ENCODE measurements at places on chromosomes 2 and 18. TPM values are rescaled to one million over a fixed set of nuclear protein-coding genes. Genes with fewer than 3 reads are reported as not detected.

The ARHGAP25 gene
- 63.3 TPM for polyA plus RNA-seq

The RNU2-63P gene
- polyA plus RNA-seq = not detected

The RSAD2 gene
- 15.0 TPM for polyA plus RNA-seq

The GATA6 gene
- not detected for polyA plus RNA-seq

The RAD51AP2 gene
- not detected for polyA plus RNA-seq

The TMEM37 gene
- 4.2 TPM for polyA plus RNA-seq

The MPP4 gene
- not detected for polyA plus RNA-seq

The ELOA2 gene
- not detected for polyA plus RNA-seq

DNA sequence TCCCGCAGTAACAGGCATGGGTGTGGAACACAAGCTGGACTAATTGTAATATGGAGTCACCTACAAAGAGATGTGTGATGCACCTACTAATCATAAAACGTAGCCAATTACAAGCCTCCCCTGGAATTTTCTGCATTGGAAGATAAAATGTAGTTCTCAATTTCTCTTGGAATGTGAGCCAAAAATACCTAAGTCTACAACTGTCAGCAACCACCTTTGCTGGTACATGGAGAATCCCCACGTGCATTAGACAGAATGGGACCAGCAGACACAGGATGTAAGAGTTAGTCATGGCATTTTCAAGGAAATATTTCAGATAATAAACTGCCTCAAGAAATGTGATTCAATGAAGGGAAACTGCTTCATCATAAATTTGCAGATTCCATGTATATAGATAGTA lies 85.6 kb upstream of the DCC start:
- no peak overlapping the region for H3K27ac ChIP-seq
- H3K36me3 ChIP-seq = no peaks in the 10 kb centered on the region
- no peaks in the 10 kb centered on the region for H3K27me3 ChIP-seq

DNA sequence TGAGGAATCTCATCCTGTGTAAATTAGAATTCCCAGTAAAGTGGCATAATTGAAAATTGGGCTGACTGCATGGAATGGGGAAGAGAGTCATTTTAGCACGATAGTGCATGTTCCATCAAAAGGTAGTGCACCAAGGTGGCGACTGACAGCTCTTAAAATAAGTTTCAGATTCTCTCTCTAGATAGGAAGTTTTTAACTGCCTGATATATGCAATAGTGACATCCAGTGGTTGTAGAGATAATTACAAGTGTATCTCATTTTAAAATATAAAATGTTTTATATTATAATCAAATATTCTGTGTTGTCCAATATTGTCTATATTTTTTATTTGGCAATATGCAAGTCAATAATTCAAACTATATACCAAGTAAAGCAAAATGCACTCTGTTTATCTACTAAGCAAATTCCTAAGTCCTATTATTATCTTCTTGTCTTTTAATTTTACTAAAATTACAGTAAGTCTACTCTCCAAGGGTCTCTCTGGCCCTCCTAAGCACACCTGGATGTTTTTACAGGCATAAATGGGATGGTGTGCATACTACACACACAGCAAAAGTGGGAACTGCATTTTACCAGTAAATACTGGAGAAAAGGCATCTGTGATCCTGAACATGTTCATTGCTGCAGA lies 397.7 kb upstream of the HNRNPA3 start:
- no peaks in the 10 kb centered on the region for H3K27me3 ChIP-seq
- H3K4me3 ChIP-seq = no peak overlapping the region
- H3K27ac ChIP-seq = no peak overlapping the region
- peak; percentile 47 for DNase-seq
- H3K4me1 ChIP-seq = peaks cover 7% of the 10 kb centered on the region

GRCh38 chr2:223161873-223162458 lies 110.0 kb downstream of the KCNE4 start:
- H3K4me1 ChIP-seq = no peaks in the 10 kb centered on the region
- H3K36me3 ChIP-seq = no peaks in the 10 kb centered on the region
- no peak overlapping the region for H3K4me3 ChIP-seq
- H3K27me3 ChIP-seq = no peaks in the 10 kb centered on the region
- no peak for DNase-seq

DNA sequence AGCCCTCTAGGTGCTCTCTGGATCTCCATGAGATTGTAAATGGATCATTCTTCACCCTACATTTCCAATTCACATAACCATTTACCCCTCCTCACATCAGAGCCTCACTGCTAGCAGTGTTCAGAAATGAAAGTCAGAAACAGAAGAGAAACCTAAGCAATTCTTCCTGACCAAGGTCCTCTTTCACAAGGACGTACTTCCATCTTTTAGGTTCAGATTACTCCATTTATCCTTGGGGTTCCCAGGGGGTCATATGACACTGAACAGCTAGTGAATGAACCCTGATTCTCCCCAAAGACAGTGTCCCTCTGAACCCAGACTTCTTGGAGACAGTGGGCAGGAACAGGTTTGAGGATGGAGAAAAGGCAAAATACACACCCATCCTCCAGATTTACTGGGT lies 12.9 kb upstream of the MARCO start:
- H3K27me3 ChIP-seq = no peaks in the 10 kb centered on the region
- H3K4me3 ChIP-seq = no peak overlapping the region
- H3K27ac ChIP-seq = no peak overlapping the region
- DNase-seq = no peak

- no peak for DNase-seq
- no peak overlapping the region for H3K4me3 ChIP-seq
- H3K4me1 ChIP-seq = no peaks in the 10 kb centered on the region
Measured at GRCh38 chr2:168896783-168897182, 4.3 kb upstream of the G6PC2 start.

DNA sequence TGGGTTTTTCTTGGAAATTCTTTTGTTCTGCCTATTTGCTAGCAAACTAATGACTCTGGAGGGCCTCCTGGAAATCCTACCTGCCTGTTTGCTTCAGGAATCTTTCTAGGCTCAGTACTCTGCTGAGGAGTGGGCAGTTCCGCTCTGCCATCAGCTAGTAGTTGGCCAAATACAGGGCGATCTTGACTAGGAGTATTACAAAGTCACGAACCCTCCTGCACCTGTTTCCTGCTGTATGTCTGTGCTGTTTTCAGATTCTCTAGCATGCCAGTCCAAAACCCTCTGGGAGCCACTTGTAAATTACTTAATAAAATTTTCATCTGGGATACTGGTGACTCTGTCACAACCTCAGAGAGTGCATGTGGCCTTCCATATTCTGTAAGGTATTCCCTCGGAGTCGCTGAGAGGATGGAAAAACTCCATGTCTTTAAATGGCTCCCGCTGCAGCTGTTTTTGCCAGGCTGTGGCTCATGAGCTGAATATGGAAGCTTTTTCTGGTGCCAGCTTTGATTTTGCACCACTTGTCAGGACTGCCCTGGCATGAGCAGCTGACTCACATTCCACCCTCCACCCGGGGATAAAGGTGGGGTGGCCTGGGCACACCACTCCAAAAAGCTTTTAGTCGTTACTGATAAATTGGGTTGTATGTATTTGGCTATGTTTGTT lies 123.0 kb downstream of the RTN4 start:
- H3K4me1 ChIP-seq = no peaks in the 10 kb centered on the region
- no peaks in the 10 kb centered on the region for H3K27me3 ChIP-seq
- H3K36me3 ChIP-seq = no peaks in the 10 kb centered on the region

DNA sequence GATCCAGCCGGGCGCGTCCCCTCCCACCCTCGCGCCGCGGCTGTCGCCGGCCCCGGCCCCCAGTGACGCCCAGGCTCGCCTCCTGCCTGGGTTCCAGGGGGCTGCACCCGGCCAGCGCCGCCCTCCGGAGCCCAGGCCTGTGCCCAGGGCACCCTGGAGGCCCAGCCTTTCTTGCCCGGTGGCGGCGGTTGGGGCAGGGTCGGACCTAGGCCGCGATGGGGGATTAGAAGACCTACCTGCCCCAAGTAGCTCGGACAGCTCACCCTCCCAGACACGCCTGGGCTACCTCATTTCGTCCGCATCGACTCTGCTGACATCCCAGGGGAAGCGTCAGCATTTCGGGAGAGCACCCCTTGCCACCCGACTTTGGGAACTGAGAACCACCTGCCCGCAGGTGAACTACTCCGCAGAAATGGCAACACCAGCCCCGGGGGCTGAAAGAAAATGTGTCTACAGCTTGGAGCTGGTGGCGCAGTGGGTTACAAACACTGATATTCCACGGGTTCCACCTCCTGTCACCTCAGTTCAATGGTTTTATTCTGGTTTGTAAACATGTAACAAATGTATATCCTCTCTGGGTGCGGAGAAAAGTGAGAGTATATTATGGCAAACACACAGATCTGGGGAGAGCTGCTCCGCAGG lies 834 bp upstream of the ARL4C start:
- H3K27ac ChIP-seq = peak overlapping the region; percentile 91
- H3K4me1 ChIP-seq = peaks cover 25% of the 10 kb centered on the region
- no peak overlapping the region for H3K4me3 ChIP-seq
- peak; percentile 40 for DNase-seq
- no peaks in the 10 kb centered on the region for H3K27me3 ChIP-seq

DNA sequence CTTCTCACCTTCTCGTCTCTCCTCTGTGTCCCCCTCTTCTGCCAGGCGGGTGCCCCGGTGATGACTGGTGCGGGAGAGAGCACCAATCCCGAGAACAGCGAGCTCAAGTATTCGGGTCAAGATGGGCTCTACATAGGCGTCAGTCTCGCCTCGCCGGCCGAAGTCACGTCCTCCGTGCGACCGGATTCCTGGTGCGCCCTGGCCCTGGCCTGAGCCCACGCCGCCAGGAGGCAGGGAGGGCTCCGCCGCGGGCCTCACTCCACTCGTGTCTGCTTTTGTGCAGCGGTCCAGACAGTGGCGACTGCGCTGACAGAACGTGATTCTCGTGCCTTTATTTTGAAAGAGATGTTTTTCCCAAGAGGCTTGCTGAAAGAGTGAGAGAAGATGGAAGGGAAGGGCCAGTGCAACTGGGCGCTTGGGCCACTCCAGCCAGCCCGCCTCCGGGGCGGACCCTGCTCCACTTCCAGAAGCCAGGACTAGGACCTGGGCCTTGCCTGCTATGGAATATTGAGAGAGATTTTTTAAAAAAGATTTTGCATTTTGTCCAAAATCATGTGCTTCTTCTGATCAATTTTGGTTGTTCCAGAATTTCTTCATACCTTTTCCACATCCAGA lies 31.3 kb downstream of the GATA6 start:
- no peak overlapping the region for H3K4me3 ChIP-seq
- no peaks in the 10 kb centered on the region for H3K36me3 ChIP-seq
- no peaks in the 10 kb centered on the region for H3K4me1 ChIP-seq
- DNase-seq = no peak
- no peak overlapping the region for H3K27ac ChIP-seq
- no peaks in the 10 kb centered on the region for H3K27me3 ChIP-seq

DNA sequence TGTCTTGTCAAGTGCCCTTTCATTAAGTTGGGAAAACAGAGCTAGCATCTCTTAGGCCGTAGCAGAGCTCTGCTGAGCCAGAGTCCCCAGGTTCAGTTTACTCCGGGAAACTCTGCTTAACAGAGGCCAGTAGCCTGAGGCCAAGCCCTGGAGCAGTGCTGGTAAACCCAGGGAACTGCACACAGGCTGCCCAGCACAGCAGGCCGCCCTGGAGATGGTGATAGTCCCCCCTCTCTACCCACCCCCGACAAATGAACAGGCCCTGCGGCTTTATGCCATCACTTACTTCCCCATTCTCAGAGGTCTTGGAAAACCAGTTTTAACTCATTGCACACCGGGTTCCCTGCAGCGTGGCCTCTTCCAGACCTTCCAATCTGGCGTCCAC lies 3.5 kb downstream of the CNNM4 start:
- H3K27me3 ChIP-seq = no peaks in the 10 kb centered on the region
- H3K4me3 ChIP-seq = peak overlapping the region; percentile 83
- H3K4me1 ChIP-seq = peaks cover 46% of the 10 kb centered on the region
- DNase-seq = no peak

- no peaks in the 10 kb centered on the region for H3K36me3 ChIP-seq
- no peak overlapping the region for H3K4me3 ChIP-seq
- DNase-seq = no peak
- H3K4me1 ChIP-seq = no peaks in the 10 kb centered on the region
Measured at GRCh38 chr2:17083902-17084301, 418.3 kb upstream of the CYRIA start.

DNA sequence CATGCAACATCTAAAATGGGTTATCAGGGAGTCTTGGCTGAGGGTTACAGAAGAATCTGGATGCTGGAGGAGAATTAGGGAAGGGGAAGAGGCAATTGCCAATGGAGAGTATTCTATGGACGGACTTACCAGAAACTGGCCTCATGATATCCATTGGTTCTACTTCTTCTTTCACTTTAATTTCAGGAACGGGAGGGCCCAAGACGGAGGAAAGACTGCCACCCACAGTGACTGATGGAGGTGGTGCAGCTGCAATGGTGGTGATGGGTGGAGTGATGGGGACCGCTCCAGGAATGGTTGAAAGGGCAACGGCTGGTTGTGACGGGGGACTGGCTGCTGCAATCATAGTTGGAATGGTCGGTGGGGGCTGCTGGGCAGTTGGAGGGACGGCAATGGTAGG lies 69.1 kb upstream of the AMMECR1L start:
- no peaks in the 10 kb centered on the region for H3K27me3 ChIP-seq
- H3K36me3 ChIP-seq = peaks cover 15% of the 10 kb centered on the region
- no peak for DNase-seq
- no peak overlapping the region for H3K27ac ChIP-seq
- H3K4me3 ChIP-seq = no peak overlapping the region
- H3K4me1 ChIP-seq = no peaks in the 10 kb centered on the region

DNA sequence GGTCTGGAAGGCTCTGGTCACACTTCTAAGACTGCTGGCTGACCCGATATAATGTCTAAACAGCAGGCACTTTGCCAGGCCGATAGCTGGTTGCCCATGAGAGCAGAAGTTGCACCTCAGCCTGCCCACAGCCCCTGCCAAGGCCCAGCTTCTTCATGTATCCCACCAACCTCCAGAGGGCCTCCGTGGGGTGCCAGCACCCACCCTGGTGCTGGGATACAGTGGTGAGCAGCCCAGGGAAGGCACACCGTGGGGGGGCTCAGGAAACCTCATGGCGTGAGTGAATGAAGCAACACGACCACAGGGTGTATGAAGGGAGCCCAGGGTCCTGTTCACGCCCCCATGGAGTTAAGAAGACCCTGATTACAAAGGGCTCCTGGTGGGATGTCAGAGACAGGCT lies 16.2 kb upstream of the GLI2 start:
- no peaks in the 10 kb centered on the region for H3K36me3 ChIP-seq
- H3K27me3 ChIP-seq = no peaks in the 10 kb centered on the region
- no peak for DNase-seq
- H3K4me1 ChIP-seq = no peaks in the 10 kb centered on the region
- H3K27ac ChIP-seq = no peak overlapping the region

DNA sequence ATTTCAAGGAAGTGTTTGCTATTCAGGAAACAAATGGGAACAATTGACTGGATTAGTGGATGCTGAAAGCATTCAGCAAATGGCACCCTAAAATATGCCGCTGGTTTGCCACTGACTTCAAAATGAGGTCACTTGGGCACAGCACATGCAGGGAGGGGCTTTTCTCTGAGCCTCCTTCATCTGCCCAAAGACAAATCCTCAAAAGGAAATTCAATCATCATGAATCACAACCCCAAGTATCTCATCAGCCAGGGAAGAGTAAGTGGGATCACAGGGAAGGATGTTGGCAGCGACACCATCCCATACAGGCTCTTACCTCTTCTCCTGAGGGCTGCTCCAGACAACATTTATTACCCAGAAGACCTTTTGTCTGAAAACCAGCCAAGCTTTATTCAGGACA lies 14.4 kb upstream of the SP140L start:
- H3K27ac ChIP-seq = no peak overlapping the region
- peaks cover 18% of the 10 kb centered on the region for H3K4me1 ChIP-seq
- no peak overlapping the region for H3K4me3 ChIP-seq

All from naive thymus-derived CD4-positive, alpha-beta T cell (primary cell).